HTR-8/SVneo (cell line): ENCODE measurements at places on chromosomes 6 and 20.

DNA sequence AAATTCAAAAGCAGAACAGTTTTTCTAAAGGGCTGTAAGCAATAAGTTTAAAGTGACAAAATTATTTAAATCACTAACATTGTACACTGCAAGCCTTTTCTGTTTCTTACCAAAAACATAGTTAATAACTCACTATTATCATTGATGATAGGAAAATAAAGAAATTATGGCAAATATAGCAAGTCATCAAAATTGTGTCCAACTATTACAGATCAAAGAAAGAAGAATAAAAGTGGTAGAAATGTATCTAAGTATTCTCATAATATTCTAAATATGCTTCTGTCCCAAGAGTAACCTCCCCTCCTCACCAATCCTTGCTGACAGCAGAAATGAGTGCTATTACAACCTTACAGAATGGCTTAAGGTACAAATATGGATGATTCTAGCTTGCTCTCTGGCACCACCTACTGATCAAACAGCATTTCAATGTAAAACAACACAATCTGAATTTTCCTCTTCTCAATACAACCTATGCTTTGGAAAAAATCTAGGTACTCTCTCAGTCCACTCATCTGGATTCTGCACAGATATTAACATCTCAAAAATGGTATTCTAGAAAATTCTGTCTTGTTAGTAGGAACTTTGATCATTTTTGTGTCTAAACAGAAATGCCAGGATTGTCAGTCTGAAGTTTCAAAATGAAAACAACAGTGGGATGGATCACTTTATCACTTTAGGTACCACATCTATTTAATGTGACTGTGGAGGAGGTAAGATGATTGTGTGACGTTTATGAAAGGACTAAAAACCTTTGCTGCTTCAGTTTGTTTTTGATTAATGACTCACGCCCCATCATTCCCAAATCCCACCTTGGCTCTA lies 40.9 kb downstream of the ZFP64 start:
- DNase-seq, result peak; percentile 86

GRCh38 chr6:85463621-85464259 lies 13.9 kb downstream of the NT5E start:
- DNase-seq, result no peak

GRCh38 chr20:48709744-48710143 lies 118.1 kb downstream of the PREX1 start:
- no peak for DNase-seq

- DNase-seq, result no peak
Observed at GRCh38 chr6:49202924-49203536, 260.0 kb downstream of the MMUT start.

DNA sequence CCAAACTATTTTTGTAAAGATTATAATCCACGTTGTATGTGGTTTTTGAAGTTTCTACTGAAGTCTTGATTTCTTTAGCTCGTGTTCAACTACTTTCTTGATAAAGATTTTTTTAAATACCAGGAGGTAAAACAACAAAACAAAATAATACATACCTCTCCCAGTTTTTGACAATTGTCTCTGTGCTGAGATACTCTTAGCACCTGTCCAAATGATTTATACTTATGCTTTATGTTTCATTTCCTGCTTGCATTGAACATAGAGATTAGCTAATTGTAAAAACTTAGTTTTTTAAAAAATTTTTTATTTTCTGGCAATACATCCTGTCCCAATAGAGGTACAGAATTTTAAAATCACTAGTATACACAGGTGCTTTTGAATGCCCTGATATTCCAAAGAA lies 506.9 kb upstream of the ADGRB3 start:
- DNase-seq, result no peak

DNA sequence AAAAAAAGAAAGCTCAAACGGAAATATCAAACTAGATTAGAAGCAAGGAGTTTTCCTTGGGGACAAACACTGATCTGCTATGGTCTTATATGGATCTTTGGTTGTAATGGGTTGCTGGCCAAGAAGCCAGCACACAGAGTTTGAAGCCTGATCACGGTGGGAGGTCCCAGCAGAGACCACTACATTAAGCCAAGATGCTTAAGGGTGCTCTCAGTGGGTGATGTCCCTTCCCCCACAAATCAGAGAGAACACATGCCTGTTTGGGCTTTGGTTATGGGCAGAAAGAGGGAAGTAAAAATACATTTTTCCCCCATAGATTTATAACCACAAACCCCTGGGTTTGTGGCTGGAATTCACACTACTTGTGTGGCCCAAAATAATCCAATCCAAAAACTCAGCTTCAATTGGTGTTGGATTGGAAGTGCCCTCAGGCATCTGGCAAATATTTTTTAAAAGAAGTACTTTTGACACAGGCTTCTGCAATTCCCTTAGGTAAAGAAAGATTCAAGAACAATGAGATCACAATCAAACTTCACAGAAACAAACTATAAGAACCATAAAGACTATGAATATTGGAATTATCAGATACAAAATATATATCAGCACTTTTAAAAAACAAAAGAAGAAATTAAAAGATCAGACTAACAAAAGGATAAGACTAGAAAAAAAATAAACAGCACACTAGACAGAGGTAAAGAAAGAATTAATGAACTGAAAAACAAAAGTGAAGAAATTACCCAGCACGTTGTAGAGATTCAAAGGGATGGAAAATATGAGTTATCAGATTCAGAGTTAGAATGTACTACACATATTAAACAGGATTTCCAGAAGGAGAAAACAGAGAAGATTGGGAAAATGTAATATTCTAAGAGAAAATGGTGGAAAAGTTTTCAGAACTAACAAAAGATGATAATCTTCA lies 44.7 kb downstream of the ESF1 start:
- no peak for DNase-seq

- DNase-seq, result no peak
Observed at GRCh38 chr20:3730803-3731672, 1.4 kb upstream of the HSPA12B start.
